ENCODE measurements at places on chromosomes 16 and 17. TPM values are rescaled to one million over a fixed set of nuclear protein-coding genes. Genes with fewer than 3 reads are reported as not detected.

DNA sequence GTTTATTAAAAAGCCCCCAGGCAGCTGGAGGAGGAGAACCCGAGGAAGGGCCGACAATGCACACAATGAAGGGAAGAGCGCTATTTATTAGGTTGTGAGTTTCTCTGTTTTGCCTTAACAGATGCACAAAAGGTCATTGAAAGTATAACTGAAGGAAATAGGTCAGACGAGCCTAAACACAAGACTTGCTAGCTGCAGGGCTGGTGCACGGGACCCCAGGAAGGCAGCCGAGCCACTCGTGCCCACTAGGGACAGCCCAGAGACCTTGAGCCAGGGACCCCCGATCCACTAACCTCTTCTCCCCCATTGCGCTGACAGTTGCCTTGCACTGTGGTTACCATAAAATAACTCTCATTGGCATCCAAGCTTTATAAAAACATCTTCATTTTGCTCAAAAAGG lies 11.3 kb downstream of the LITAFD start:
- no peaks in the 10 kb centered on the region for H3K27me3 ChIP-seq
- no peak overlapping the region for H3K27ac ChIP-seq
- peaks cover 31% of the 10 kb centered on the region for H3K36me3 ChIP-seq

KRTAP2-2 gene
- not detected for total RNA-seq

DNA sequence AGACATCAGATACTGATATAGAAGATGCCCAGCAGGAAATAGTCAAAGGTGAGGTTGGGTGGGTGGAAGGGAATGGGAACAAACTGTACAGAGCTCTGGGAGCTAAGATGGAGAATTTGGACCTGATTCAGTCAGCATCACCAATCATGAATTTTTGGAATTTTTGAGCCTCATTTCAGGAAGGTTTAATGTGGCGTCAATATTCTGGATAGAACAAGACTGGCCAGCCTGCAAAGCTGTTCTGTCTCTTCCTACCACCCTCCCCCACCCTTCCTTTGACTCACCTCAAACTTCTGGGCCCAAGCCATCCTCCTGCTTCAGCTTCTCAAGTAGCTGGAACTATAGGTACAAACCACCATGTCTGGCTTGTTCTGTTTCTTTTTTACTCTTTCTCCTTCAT lies 32.6 kb downstream of the CTCF start:
- peaks cover 3% of the 10 kb centered on the region for H3K36me3 ChIP-seq
- peaks cover 40% of the 10 kb centered on the region for H3K4me1 ChIP-seq
- peak overlapping the region; percentile 70 for H3K27ac ChIP-seq
- DNase-seq: no peak
- H3K4me3 ChIP-seq: no peak overlapping the region
- no peaks in the 10 kb centered on the region for H3K27me3 ChIP-seq

GRCh38 chr16:14172200-14172809 lies 101.2 kb downstream of the MRTFB start:
- no peak overlapping the region for H3K27ac ChIP-seq
- H3K4me1 ChIP-seq: peaks cover 31% of the 10 kb centered on the region
- no peak for DNase-seq
- no peak overlapping the region for H3K4me3 ChIP-seq

UTS2R gene
- total RNA-seq: not detected

KCNJ18 gene
- total RNA-seq: not detected

DNA sequence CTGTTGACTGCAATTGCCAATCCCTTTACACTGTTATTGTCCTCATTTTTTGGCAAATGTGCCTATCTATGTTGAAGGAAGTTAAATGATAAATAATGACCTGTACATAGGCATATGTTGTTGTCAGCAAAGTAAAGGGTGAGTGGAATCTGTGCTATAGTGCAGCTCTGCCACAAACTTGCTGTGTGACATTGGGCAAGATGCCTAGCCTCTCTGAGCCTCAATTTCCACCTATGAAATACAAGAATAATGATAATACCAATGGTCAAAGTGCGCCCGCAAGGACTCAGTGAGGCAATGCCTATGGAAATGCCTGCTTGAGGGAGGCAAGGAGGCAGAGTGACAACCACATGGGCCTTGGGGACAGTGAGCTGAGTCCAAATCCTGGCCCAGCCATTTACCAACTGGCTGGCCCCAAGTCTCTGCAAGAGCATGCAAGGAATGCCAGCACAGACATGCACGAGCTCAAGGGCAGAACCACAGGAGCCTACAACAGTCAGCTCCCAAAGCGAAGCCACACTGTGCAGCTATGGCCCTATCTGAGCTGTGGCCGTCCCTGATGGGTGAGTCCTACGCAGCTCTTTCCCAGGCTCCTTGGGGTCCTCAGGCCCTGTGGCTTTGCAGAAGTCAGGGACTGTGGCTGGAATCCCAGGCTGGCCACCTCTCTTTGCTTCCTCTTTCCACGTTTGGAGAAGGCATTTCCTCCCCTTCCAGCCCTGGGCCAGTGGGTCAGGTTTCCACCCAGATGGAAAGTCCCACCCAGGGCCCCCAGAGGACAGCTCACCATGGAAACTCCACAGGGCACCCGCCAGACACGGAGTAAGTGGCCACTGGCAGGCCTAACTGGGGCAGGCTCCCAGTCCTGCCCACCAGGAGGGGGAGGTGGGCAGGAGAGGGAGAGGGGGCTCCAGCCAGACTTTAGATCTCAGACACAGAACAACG lies 82.1 kb downstream of the ZNF423 start:
- H3K27me3 ChIP-seq: no peaks in the 10 kb centered on the region
- no peak for DNase-seq
- no peak overlapping the region for H3K27ac ChIP-seq

- DNase-seq: no peak
- H3K36me3 ChIP-seq: peaks cover 6% of the 10 kb centered on the region
- H3K4me3 ChIP-seq: no peak overlapping the region
- no peaks in the 10 kb centered on the region for H3K4me1 ChIP-seq
- no peaks in the 10 kb centered on the region for H3K27me3 ChIP-seq
These were observed 18.8 kb downstream of the GSE1 start for GRCh38 chr16:85631802-85632393.

- H3K36me3 ChIP-seq: peaks cover 4% of the 10 kb centered on the region
- H3K27me3 ChIP-seq: no peaks in the 10 kb centered on the region
- H3K27ac ChIP-seq: no peak overlapping the region
These were observed 6.5 kb downstream of the CHD9 start for GRCh38 chr16:53061256-53061655.

DNA sequence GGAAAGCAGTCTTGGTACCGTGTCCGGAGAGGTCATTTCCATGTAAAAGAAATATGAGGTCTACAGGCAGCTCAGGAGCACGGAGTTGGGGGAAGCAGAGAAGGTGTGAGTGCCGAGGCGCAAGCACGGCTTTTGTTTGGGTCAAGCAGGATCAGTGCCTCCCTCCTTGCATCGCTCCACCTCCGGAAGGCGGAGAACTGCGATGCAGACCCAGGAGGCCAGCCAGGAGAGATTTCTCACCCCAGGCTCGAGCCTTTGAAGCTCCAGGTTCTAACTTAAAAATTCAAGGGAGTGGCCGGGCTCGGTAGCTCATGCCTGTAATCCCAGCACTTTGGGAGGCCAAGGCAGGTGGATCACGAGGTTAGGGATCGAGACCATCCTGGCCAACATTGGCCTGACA lies 25.0 kb downstream of the NAA60 start:
- H3K4me3 ChIP-seq: no peak overlapping the region
- peaks cover 24% of the 10 kb centered on the region for H3K4me1 ChIP-seq
- DNase-seq: no peak
- H3K27ac ChIP-seq: no peak overlapping the region

- peaks cover 87% of the 10 kb centered on the region for H3K4me1 ChIP-seq
- H3K4me3 ChIP-seq: no peak overlapping the region
These were observed 25.8 kb downstream of the SAP30BP start for GRCh38 chr17:75692976-75693375.

SLC38A7 gene
- total RNA-seq: 37.6 TPM

- no peak for DNase-seq
- H3K27ac ChIP-seq: no peak overlapping the region
- H3K4me1 ChIP-seq: peaks cover 37% of the 10 kb centered on the region
- no peaks in the 10 kb centered on the region for H3K27me3 ChIP-seq
- peak overlapping the region; percentile 88 for H3K4me3 ChIP-seq
- H3K36me3 ChIP-seq: no peaks in the 10 kb centered on the region
These were observed 23.0 kb downstream of the NPTX1 start for GRCh38 chr17:80453126-80453997.

DNA sequence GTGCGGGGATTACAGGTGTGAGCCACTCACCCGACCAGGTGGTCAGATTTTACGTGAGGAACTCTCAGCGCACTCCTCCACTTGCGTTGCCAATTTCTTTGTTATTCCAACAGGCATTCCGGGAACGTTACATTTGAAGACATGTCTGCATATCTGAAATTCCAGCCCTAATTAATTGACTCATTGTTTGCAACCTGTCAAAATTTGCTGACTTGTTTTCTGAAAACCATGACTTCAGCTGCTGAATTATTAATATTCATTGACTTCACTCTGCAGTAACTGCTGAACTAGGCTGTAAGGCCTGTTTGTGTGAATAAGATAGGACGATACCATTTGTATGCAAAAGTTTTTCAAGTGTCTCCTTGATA lies 16.6 kb downstream of the G6PC1 start:
- peaks cover 37% of the 10 kb centered on the region for H3K4me1 ChIP-seq
- no peak for DNase-seq
- H3K4me3 ChIP-seq: no peak overlapping the region
- peaks cover 2% of the 10 kb centered on the region for H3K27me3 ChIP-seq

TPSB2 gene
- total RNA-seq: not detected

GRCh38 chr17:66357037-66357436 lies 54.6 kb downstream of the PRKCA start:
- H3K27me3 ChIP-seq: no peaks in the 10 kb centered on the region
- peaks cover 39% of the 10 kb centered on the region for H3K4me1 ChIP-seq
- no peak overlapping the region for H3K4me3 ChIP-seq
- no peaks in the 10 kb centered on the region for H3K36me3 ChIP-seq
- H3K27ac ChIP-seq: peak overlapping the region; percentile 38
- no peak for DNase-seq

SLC38A8 gene
- total RNA-seq: not detected

DNA sequence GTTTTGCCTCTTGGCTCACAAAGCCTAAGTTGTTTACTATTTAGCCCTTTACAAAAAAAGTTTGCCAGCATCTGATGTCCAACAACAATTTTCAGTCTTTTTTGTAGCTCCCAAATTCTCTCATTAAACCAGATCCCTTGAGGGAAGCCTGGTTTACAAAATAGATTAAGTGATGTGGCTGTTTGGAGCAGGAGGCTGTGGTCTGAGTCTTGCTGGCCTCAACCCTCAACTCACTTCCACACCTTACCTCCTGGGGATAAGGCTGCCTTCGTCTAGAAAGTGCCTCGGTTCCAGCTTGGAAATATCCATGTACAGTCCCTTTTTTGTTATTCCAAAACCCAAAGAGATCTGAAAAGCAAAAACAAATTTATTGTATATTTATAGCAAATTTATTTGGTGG lies 138.4 kb downstream of the WWOX start:
- peaks cover 17% of the 10 kb centered on the region for H3K4me1 ChIP-seq
- no peak for DNase-seq
- peaks cover 1% of the 10 kb centered on the region for H3K36me3 ChIP-seq
- H3K27ac ChIP-seq: no peak overlapping the region

SLC26A11 gene
- 16.2 TPM for total RNA-seq

DHRS13 gene
- 6.0 TPM for total RNA-seq

GRCh38 chr16:12639044-12639443 lies 164.6 kb downstream of the CPPED1 start:
- no peak for DNase-seq
- no peaks in the 10 kb centered on the region for H3K36me3 ChIP-seq
- H3K4me3 ChIP-seq: no peak overlapping the region
- H3K27me3 ChIP-seq: peaks cover 8% of the 10 kb centered on the region

- peak; percentile 64 for DNase-seq
- no peak overlapping the region for H3K4me3 ChIP-seq
- no peaks in the 10 kb centered on the region for H3K4me1 ChIP-seq
- peaks cover 50% of the 10 kb centered on the region for H3K27me3 ChIP-seq
- peaks cover 3% of the 10 kb centered on the region for H3K36me3 ChIP-seq
- no peak overlapping the region for H3K27ac ChIP-seq
These were observed 282.3 kb upstream of the TNRC6C start for GRCh38 chr17:77676237-77676661.

DNA sequence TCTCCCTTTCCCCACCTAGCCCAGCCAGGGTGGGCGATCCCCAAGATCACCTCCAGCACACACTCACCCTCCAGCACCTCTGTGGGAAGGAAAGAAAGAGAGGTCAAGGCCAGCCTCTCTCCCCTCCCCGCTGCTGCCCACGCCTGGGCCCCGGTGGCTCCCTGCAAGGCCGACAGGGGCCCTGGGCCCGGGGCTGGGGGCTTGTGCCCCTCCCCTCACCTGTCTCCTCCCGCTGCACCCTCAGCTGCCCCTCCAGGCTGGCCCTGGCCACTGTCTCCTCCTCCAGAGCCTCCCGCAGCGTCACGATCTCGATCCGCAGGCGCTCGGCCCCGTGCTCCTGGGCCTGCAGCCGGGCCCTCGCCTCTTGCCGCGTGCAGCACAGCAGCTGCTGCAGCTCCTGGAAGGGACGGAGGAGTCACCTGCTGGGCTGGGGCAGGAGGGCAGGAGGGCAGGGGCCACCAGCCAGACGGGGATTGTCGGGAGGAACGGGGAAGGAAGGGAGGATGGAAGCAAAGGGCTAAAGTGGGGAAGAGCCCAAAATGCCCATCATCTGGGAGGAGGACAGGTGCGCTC lies 19.2 kb downstream of the RABEP2 start:
- H3K27ac ChIP-seq: no peak overlapping the region
- no peaks in the 10 kb centered on the region for H3K4me1 ChIP-seq
- H3K4me3 ChIP-seq: no peak overlapping the region
- H3K36me3 ChIP-seq: peaks cover 2% of the 10 kb centered on the region
- no peak for DNase-seq

- DNase-seq: peak; percentile 68
- H3K27ac ChIP-seq: no peak overlapping the region
- H3K36me3 ChIP-seq: peaks cover 2% of the 10 kb centered on the region
These were observed 71.1 kb downstream of the CMIP start for GRCh38 chr16:81515721-81516120.

CACNG1 gene
- total RNA-seq: not detected

DNA sequence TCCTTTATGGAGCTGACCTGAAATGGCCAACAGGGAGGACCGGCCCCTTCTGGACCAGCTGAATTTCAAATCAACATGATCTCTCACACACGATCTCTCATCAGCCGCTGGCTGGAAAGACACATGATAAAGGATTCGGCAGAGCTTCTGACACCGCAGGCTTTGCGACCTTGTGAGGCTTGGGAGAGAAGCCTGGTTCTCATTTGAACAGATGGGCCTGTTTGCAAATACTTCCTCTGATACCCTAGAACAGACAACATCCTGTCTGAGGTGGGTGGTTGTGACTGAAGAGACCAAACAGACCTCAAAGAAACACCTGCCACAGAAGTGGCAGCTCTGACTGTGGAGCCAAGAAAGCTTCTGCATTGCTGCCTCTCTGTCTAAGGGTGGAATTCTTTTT lies 77.9 kb upstream of the SDK2 start:
- H3K4me1 ChIP-seq: peaks cover 11% of the 10 kb centered on the region
- H3K27me3 ChIP-seq: peaks cover 46% of the 10 kb centered on the region
- H3K4me3 ChIP-seq: no peak overlapping the region
- no peak overlapping the region for H3K27ac ChIP-seq

CEP295NL gene
- total RNA-seq: 0.67 TPM

MAFG gene
- total RNA-seq: 38.1 TPM

DNA sequence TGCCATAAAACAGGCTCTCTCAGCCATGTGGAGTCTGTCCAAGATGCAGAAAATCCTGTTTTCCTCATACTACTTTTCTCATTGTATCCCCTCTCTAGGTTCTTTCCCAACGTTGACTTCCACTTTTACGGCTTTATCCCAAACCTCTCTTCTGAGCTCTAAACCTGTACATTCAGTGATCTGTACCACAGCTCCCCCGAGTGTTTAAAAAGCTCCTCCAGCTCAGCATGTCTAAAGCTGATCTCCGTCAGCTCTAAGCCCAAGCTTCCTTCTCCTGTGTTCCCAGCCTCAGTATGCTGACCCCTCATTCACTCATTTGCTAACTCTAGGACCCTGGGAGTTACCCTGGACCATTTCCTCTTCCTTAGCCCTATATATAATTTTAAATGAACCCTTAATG lies 144.6 kb downstream of the DNAH9 start:
- H3K4me3 ChIP-seq: no peak overlapping the region
- no peak overlapping the region for H3K27ac ChIP-seq
- no peaks in the 10 kb centered on the region for H3K27me3 ChIP-seq
- no peaks in the 10 kb centered on the region for H3K36me3 ChIP-seq
- H3K4me1 ChIP-seq: no peaks in the 10 kb centered on the region
